NCI-H446 treated with DMSO at 0.1 percent for 48 hours (cell line): ENCODE measurements at places on chromosomes 1 and 21.

GRCh38 chr1:119778886-119779560, 10.3 kb upstream of the HMGCS2 start:
- DNase-seq: no peak

GRCh38 chr1:182485861-182486260, 35.9 kb downstream of the RGSL1 start:
- DNase-seq: no peak

GRCh38 chr1:109204484-109204883, 9.2 kb upstream of the SARS1 start:
- no peak for DNase-seq

DNA sequence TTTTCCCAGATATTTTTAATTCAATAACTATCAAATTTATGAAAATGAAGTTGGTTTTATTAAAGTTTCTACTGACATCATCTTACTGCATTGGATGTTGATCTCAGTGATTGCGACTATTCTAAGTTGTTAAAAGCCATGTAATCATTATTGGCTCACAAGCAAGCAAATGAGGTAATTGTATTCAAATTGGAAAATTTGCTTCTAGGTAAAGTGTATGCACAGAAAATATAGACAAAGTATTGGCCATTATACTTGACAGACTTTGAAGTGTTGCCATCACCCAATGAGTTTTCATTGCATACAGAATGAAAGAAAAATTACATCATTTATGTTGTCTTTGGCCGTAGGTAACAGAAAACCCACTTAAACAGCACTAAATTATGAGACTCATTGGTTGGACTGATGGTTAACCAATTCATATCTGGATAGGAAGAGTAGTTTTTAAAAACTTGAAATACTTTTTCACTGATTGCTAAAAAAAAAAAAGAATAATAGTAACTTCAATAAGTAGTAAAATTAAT, 299.2 kb downstream of the USP25 start:
- no peak for DNase-seq

GRCh38 chr1:110726755-110727154, 52.0 kb upstream of the KCNA3 start:
- DNase-seq: no peak
